Foreskin keratinocyte (primary cell): ENCODE measurements at places on chromosomes 5 and 9. TPM values are rescaled to one million over a fixed set of nuclear protein-coding genes. Genes with fewer than 3 reads are reported as not detected.

Gene CERCAM
- 39.7 and 46.4 TPM in 2 replicates for total RNA-seq

Gene IL13
- total RNA-seq: not detected in 2 replicates

Gene EXOSC3
- 40.6 and 51.1 TPM in 2 replicates for total RNA-seq

Gene UBE2D2
- 149 TPM in 2 replicates for total RNA-seq

Gene DOCK2
- 2.0 and 2.2 TPM in 2 replicates for total RNA-seq
